ENCODE measurements at places on chromosomes 1 and 21.
A peak's percentile ranks its signal among the peaks of the same experiment; 100 is the strongest.

- no peak for DNase-seq
These were observed 267.9 kb upstream of the DPYD start for GRCh38 chr1:98188774-98189173.

GRCh38 chr1:169326956-169327268 is 40.7 kb downstream of the NME7 start:
- no peak for DNase-seq

DNA sequence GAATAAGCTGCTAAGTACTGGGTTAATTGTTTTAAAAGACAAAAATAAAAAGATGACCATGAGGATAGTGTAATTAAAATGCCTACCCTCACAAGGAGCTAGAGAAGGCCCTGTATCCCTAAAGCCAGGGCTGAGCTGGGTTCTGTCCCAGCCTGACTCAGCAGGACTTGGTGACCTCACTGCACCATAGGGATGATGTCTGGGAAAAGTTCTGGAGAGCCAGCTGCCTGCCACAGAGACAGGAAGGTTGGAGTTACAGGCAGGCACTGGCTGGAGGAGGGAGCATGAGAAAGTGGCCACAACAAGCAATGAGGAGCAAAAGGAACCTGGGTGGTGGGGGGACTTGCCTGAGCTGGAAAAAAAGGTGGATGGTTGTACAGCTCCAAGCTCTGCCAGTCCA is 5.7 kb upstream of the TNR start:
- no peak for DNase-seq

DNA sequence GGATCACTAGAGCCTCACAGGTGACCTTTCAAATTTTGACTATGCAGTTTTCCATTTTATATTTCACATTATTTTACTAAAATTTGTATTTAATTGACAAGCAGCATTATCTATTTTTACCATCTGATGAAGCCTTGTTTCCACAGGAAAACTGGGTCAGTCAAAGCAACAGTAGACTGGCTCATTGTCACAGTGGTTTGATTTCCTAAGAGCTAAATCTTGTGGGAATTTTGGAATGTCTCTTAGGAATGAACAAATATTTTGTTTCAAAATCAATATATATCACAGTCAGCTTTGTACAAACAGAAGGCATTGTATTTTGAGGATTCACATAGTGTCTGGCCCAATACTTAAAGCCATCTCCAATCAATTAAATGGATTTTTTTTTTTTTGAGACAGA is 152.6 kb upstream of the RNPC3 start:
- DNase-seq: no peak

DNA sequence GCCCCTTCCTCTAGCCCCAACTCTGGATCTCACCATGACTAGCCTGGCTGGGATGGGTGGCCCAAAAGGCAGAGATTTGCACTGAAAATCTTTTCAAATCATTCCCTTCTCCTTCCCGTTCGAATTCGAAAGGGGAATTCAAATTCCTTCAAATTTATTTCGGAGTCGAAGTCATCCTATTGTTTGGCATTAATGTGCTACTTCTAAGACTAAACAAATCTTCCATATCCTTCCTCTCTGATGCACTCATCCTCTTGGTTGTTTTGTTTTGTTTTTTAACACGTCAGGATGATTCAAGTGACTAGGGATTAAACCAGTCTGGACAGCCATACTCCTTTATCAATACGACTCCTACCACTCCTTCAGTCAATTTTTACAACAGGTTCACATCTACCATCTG is 95.5 kb upstream of the SGIP1 start:
- DNase-seq: no peak

GRCh38 chr1:40951943-40952743 is 27.4 kb upstream of the CTPS1 start:
- DNase-seq: peak; percentile 47

GRCh38 chr1:208219659-208220282 is 24.4 kb downstream of the PLXNA2 start:
- peak; percentile 60 for DNase-seq

GRCh38 chr1:38454749-38455441 is 404.7 kb downstream of the RRAGC start:
- DNase-seq: no peak

GRCh38 chr1:65691972-65692371 is 100.7 kb upstream of the PDE4B start:
- DNase-seq: no peak

- peak; percentile 6 for DNase-seq
These were observed 12.2 kb downstream of the METTL13 start for GRCh38 chr1:171793636-171794035.

DNA sequence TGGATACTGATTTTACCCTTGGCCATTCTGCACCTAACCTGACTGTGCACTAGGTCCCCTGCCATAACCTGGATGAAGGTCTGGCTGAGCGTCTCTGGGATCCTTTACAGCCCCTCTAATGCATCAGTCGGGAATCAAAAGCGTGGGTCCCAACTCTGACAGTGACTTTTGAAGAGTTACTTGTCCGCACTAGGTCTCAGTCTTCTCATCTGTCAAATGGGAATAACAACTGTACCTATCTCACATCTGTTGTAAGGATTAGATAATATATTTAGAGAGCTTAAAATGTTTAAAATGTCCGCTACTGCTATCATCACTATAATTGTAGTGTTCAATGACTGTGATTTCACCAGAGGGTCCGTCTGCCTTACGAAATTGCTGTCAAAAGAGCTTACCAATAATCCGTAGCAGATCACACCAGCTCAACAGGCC is 746 bp downstream of the TADA1 start:
- DNase-seq: no peak

GRCh38 chr1:54305906-54306514 is 100.2 kb downstream of the SSBP3 start:
- DNase-seq: no peak

DNA sequence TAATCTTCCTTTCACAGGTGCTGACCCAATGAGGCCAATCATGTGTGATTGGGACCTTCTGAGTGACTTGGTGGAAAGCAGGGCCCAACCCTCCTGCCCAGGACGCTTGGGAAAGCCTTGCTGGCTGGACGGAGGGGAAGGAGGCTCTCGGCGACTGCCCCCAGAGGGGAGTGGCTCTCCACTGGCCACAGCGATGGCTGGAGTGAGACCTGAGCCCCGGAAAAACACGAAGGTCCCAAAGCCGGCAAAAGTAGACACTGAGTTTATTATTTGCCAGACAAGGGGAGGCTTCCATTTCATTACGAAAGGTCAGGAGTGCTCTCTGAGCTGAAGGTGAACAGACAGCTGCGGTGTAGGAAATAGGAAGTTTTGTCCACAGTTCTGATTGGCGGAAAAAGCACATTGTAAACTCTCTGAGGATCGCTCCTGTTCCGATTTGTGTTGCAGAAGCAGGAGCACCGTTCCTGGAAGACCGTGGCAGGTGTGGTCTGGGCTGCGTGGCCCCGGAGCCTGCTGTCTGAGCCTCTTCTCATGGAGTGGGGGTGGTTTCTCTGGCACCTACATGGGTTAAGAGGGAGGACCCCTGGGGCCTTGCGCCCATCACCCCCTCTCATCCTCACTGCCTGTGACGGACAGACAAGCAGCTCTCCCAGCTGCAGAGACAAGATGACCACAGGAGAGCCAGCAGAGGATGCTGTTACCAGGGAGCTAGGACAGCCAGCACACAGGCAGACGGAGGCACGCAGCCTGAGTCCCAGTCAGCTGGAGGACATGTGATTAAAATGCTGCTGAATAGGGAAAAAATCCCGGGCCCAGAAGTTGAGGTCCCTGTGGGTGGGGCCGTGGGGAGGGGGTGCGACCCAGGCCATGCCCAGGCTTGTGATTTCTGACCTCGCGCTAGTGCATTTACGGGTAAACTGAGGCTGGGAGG is 41.5 kb downstream of the KRTAP10-1 start:
- no peak for DNase-seq

GRCh38 chr1:204146309-204146708 is 5.5 kb downstream of the ETNK2 start:
- no peak for DNase-seq

GRCh38 chr1:93686504-93687250 is 5.0 kb upstream of the BCAR3 start:
- DNase-seq: no peak

DNA sequence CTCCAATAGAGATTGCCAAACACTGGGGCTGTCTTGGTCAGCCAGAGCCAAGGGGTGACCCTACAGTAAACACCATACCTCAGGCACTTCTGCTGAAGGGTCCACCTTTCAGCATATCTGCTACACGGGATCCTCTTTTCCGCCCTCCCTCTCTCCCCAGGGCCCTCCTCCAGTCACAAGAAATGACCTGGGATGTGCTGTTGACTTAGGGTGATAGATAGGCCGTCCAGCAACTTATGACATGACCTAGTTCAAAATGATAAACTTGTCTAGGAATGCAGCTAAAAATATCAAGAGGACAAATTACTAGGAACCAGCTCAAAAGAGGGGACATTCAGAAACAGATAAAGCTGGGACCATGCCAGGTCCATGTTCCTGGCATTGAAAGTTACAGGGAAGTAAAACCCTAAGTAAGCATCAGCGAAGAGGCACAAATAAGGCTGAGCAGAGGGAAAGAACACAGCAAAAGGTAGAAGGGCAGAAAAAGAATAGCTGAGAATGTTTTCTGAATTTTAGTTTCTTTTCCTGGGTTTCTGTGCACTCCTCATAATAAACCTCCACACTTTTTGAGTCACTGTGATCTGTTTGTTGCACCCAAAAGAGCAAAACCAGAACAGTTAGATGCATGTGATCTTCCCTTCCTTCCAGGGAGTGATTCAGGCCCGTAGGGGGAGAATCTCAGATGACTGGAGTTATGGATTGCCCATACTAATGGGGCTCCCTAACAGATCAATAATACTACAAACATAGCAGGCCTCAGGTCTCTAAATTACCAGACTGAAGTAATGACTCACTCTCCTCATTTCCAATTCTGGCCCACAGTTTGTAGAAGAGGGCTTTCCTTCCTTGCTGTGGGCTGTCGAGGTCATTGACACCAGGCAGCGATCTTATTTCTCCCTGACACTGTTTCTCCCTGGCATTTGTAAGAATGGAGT is 48.9 kb upstream of the F3 start:
- no peak for DNase-seq

DNA sequence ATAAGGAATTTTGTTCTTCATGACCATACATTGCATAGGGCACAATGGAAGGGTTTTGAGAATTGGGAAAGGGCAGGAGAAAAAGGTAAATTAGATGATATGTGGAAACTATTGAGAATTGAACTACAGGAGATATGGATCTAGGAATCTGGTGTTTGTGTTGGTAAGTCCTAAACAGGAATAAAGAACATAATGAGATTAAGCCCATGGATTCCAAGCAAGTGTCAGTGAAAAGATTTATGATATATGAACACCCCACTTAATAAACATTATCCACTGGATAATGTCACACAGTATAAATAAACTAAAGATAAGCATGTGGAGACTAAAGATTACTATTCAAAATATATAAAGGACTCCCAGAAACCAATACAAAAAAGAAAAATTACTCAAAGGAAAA is 98.2 kb downstream of the TNFSF18 start:
- DNase-seq: no peak

DNA sequence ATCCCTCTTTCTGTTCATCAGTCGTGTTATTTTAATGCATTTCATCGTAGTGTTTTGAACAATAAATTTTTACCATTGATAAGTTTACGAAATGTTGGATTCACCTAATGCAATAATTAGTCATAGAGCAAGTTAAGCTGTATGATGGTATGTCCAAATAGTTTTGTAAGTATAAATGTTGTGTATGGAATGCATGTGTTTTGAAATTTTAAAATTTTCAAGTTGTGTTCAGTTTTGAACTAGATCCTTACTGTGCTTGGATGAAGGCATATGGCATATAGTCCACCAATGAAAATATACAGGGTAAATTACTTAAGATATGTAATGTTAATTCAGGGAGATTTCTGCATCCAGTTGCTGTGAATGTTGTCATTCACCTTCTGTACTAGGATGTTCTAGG is 2.3 kb downstream of the ZMYM4 start:
- DNase-seq: no peak

DNA sequence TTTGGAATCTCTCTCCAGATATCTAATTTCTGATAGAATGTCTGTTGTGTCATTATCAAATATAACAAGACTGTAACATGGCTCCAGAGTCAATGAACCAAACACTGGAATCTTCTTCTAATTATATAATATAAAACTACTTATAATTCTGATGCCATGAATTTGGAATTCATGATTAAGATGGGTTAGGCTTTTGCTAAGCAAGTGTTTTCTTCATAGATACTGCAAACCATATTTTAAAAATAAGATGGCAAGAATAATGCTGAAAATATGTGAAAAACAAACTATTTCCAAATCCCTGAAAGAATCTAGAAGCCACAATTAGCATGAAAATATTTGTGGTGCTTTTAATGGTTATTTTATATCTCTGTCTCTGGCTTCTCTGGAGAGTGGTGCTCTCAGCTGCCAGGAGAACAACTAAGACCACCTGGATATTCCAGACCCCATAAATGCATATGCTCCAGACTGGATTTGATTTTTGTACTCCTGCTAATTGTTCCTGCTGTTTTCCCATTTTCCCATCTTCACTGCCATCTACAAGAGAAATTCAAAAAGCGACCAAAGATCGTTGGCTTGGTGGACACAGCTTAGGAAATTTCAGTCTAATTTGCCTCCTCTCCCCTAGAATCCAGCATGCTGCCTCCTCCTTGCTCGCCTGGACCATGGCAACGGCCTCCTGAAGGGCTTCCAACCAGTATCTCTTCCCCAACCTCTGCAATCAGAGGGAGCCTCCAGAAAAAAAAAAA is 418.9 kb downstream of the SETD4 start:
- DNase-seq: no peak

DNA sequence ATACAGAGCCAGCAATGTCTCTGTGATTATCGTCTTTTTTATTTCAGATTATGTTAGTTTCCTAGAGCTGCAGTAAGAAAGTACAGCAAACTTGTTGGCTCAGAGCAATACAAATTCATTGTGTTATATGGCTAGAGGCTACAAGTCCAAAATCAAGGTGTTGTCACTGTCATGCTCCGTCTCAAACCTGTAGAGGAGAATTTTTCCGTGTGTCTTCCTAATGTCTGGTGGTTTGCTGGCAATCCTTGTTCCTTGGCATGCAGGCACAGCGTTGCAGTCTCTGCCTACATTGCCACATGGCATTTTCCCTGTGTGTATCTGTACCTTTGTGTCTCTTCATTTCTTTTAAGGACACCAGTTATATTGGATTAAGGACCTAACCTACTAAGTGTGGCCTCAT is 244.4 kb downstream of the LRRIQ3 start:
- DNase-seq: no peak

- DNase-seq: no peak
These were observed 28.1 kb downstream of the IL6R start for GRCh38 chr1:154433161-154433764.

GRCh38 chr1:167533851-167534300 is 15.5 kb upstream of the CD247 start:
- DNase-seq: peak; percentile 52

All from brain microvascular endothelial cell (primary cell).